ENCODE measurements at places on chromosomes 5 and 9.

GRCh38 chr9:87799503-87799902 is 73.6 kb downstream of the CTSL start:
- no peak for DNase-seq

GRCh38 chr9:123860603-123861002 is 69.3 kb downstream of the DENND1A start:
- no peak for DNase-seq

DNA sequence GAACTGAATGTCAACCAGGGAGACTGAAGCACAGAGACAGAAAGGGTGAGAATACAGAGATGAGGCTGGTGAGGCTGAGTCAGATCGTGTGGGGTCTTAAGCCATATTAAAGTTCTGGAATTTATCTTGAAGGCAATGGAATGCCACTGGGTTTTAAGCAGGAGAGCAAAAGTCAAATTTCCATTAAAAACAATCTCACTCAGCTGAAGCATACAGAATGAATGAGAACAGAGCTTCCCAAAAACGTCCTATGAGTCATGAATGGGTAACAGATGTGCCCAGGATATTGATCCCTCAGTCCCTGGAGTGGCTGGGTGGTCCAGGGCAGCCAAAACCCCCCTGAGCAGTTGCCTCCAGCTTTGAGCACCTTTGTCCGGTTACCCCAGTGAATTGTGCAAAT is 44.9 kb downstream of the PFDN1 start:
- no peak for DNase-seq

DNA sequence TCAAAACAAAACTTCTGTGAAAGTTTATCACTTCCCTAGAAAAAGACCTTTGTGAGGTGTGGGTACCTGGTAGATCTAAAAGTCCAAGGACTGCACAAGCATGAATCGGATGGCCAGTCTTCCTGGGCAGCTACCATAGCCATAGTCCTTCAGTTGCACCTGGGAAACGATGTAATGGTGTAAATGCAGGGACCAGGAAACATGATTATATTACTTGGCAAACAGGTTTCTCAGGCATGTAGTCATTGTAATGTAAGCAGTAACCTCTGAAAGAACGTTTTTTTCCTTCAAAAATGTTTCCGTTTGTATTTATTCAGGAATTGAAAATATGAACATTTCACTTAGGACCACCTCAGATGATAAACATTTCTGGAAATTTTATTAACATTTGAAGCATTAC is 433.4 kb downstream of the DTWD2 start:
- no peak for DNase-seq

DNA sequence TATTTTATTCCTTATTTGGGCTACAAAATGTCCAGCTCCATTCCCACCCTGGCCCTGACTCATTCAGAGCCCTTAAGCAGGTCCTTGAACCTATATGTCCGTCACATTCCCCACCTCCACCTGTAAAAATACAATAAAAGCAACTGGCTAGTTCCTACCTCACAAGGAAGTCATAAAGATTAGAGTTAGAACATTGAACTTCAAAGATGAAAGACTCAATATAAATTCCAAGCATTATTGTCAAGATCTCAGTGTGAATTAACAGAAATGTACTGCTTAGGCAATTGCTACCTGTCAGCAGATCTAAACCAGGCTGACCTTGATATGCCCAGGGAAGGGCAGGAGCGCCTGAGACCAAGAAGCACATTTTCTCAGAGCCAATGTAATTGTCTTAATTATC is 221.8 kb downstream of the ENC1 start:
- no peak for DNase-seq

GRCh38 chr9:93909242-93909616 is 45.9 kb downstream of the BARX1 start:
- DNase-seq: no peak

DNA sequence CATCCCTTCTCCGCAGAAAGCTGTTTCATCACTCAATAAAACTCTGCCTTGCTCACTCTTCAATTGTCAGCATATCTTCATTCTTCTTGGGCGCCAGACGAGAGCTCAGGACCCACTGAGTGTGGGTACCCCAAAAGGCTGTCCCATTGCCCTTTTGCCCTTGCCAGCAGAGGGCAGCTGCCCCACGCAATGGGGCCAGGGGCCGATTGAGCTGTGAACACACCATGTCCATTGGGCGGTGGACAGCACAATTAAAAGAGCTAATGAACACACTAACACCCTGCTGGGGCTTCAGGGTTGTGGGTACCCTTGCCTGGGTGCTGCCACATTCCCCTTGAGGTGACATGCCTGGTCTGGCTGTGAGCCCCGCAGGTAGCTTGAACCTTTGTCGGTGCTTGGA is 487.2 kb upstream of the NUDT12 start:
- DNase-seq: no peak

DNA sequence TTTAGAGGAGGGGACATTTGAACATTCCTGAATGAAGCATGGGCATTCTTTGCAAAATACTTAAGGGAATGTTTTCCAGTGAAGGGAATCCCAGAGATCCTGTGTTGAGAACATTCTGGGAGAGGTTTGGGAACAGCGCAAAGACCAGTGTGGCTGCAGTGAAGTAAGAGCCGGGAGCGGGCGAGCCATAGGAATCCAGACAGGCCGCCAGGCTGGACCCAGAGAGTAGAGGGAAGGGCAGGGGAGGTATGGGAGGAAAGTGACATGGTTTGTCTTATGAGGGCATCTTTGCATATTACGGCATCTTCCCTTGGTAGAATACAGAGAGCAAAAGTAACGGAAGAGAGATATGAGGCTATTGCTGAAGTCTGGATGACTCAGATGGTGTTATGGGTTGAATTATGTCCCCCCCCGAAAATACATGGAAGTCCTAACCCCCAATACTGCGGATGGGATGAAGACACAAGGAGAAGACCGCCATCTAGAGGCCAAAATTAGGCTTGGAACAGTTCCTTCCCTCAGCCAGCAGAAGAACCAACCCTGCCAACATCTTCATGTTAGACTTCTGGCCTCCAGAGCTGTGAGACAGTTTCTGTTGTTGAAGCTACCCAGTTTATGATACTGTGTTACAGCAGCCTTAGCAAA is 268.2 kb downstream of the MAST4 start:
- DNase-seq: peak; percentile 13

DNA sequence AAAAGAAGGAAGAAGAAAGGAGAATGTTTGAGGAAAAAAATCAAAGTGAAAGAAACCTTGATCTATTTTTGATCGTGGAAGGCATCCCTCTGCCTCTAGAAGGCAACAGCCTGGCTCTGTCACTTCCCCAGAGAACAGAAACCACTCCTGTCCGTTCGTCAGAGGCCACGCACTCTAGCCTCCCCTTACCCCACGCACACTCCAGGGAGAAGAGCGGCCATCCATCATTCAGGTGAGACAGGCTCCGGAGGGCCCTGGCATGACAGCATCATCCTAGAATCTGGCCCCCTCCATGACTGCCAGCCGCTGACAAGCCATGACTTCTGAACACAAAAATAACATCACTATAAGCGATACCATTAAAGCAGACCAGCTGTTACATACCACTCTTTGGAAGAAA is 135.8 kb downstream of the ROR2 start:
- no peak for DNase-seq

- DNase-seq: no peak
Measured at GRCh38 chr9:127174386-127175318, 52.2 kb upstream of the ANGPTL2 start.

DNA sequence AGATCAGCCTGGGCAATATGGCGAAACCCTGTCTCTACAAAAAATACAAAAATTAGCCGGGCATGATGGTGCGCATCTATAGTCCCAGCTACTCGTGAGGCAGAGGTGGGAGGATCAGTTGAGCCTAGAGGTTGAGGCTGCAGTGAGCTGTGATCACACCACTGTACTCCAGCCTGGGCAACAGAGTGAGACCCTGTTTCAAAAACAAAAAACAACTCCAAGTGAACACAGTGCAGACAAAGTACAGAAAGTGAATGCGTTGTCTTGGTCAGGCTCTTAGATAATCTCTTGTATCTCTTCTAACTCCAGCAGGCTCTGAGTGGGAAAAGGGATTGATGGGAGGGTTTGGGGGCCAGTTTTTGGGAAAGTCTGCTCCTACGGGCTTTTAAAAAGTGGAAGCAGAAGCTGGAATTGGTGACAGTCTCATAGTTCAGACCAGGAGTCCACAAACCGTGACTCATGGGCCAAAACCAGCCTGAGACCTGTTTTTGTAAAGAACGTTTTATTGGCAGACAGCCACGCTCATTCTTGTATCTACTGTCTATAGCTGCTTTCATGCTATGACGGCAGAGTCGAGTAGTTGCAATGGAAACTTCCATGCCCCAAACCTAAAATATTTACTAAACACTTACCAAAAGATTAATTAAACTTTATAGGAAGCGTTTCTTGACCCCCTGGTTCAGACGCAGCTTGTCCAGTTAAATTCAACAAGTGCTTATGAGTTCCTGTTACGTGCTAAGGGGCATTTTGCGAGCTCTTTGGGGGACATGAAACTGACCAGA is 32.9 kb downstream of the NDST1 start:
- no peak for DNase-seq

- DNase-seq: no peak
Measured at GRCh38 chr5:125668884-125669283, 754.3 kb upstream of the GRAMD2B start.

DNA sequence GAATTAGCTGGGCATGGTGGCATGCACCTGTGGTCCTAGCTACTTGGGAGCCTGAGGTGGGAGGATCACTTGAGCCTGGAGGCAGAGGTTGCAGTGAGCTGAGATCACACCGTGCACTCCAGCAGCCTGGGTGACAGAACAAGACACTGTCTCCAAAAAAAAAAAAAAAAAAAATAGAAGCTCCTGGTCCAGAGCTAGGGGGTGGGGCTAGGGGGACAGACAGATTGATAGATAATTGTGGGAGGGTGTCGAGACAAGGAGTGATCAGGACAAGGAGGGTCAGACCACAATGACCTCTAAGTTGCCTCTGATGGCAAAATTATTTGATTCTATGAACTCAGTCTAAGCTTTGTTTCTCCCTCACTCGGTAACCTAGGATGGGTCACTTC is 6.6 kb upstream of the PHF19 start:
- no peak for DNase-seq

DNA sequence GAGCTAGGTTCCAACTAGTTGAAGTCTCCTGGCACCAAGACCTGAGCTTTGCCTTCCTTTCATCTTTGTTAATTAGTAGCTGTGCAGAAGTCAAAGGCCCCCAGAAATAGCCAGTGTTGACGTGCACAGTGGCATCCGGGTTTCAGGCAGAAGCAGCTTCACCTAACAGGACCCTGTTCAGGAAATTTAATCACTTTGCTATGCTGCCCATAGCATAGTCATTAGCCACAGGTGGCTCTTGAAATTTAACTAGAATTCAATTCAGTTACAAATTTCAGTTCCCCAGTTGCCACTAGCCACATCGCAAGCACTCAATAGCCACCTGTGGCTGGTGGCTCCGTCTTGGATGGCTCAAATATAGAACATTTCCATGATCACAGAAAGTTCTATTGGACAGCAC is 179.1 kb downstream of the GOLPH3 start:
- DNase-seq: no peak

GRCh38 chr5:107342371-107342770 is 328.4 kb downstream of the EFNA5 start:
- DNase-seq: no peak

GRCh38 chr9:122007837-122008236 is 85.3 kb downstream of the TTLL11 start:
- no peak for DNase-seq

DNA sequence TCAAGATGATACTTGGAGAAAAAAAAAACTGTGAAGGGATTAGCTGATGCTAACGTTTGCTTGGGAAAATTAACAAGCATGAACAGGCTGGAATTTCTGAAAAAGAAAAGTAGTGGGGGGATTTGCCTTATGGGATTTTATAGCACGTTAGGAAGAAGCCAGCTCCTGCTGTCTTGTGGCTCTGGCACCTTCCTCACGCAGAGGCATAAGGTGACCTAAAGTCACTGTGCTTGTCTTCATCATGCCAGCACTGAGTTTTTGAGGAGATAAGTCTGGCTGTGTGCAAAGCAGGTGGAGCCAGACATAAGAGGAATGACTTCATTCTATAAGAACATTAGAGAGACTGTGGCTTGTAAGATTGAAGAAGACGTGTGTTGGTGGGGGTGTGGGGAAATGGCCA is 94.4 kb upstream of the MAP1B start:
- no peak for DNase-seq

DNA sequence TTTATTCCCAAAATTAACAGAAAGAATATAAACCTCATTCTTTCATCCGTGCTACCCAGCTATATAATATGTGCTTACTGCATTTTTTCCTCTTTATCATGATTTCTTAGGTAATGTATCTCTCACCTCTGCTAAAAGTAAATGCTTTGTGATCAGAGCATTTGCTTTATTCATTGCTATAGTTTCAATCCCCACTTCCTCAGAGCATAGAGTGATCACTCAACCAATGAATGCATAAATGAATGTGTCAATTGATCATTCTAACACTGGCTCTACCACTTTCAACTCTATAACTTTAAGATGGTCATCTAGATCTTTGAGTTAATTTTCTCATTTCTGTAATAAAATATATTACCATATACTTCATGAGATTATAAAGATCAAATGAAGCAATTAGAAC is 719.2 kb downstream of the CETN3 start:
- DNase-seq: no peak

- DNase-seq: no peak
Measured at GRCh38 chr5:133393776-133394476, 218.4 kb downstream of the FSTL4 start.

DNA sequence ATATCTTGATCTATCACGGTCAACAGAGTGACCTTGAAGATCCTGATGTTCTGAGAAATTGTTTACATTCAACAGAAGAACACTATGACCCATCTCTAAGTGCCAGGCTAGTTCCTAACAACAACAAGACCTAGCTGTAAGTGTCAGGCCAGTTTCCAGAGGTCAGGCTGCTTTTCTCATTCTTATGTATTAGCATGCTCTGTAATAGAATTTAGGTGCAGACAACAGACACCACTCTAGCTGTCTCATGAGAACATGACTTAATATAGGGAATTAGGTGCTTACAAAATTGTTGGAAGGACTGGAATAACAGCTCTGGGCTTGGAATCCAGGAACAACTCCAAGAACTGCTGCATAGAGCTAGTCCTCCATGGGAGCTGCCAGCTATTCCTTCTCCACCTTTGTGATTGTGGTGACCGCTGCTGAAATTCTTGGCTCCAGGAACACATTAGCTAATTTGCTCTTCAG is 138.7 kb downstream of the SNX18 start:
- DNase-seq: no peak

DNA sequence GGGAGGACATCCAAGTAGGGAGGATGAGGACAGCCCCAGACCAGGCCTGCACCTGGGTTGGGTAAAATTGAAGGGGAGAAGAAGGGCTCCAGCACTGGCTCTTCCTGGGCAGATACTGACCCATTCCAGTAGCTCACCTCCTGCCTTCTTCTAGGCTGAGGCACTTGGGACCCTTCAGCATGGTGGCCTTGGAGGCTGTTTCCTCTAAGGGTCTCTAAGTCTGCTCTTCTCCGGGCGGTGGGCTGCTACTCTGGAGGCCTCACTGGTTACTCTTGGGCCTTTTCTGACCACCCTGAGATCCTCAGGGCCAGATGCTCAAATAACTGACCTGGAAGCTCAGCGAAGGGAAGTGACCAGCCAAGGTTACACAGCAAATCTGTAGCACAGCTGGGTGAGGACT is 2.8 kb upstream of the TIFAB start:
- DNase-seq: no peak
